Activated T-helper 1 cell treated with anti-CD3 and anti-CD28 coated beads, Interleukin-2, amount 50 U/mL, for 16 hours (primary cell): ENCODE measurements at places on chromosomes 16 and 17.

- no peak for DNase-seq
Measured at GRCh38 chr16:768428-768827, 7.9 kb downstream of the MSLN start.

DNA sequence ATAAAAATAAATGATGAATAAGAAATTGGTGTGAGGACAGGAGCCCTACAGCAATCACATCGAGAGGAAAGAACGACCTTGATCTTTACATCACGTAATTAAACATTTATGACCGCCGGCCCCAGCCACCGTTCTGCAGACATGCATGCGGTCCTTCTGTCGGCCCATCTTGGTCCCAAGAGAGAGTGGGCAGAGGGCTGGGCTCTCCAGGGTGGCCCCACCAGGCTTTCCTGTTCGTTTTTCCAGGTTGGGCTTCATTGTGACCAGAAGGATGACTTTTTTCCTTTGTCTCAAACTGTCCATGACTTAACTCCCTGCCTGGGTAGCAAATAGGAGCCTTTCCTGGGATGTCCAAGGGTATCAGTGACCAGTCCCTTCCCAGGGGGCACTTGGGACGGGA is 3.3 kb upstream of the CRISPLD2 start:
- DNase-seq = no peak

DNA sequence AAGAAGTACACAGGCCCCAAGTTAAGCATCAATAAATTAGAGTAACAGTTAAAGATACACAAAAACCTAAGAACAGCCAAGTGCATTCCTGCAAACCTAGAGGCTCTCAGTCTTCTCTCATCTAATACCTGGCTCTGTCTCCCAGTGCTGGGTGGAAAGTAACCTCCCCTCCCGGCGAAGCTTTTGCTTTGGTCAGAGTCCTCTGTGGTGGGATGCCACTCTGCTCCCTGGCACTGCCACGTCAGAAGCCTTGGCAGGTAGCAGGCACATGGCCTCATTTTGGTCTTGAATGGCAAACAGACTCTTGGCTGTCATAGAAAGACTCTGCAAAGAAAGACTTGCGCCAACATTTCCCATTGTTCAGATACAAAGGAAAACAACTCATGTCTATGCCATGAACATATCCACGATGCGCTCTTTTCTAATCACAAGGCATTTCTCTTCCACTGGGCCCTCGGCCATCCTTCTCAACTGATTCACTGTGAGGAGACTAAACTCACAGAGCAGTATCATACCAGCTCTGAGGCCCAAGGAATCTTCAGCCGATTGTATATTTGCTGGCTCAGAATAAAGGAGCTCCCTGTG is 21.2 kb downstream of the MTHFSD start:
- DNase-seq = no peak

DNA sequence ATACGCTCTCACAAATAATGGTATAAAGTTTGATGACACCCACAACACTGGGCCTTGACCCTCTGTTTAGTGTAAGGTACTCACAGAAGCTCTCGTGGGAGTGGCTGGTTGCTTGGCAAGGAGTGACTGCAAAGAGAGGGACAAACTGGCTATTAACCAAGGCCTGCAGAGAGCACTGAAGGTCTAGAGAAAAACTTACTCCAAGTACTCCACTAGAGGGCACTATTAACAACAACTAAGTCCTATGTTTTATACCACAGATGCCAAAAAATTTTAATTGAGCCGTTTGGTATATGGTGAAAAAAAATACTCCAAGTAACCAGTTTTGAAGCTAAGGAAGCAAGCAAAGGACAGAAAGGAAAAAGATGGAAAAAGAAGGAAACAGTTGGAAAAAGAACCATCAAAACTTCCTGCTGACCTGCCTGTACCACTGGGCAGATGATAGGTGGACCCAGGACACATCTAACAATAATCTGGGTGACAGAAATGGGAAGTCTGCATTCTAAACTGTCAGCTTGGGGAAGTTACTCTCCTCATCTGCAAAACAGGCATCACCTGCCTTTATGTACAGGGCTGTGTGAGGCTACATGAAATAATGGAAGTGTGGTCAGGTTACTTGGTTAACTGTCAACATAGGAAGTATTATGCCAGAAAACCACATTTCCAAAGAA is 23.2 kb downstream of the DYNC1LI2 start:
- DNase-seq = no peak

GRCh38 chr17:83053021-83053681 is 26.3 kb upstream of the METRNL start:
- no peak for DNase-seq
